CD4-positive, alpha-beta T cell treated with Interleukin-2 at 100 ng/mL for 4 hours (primary cell): ENCODE measurements at places on chromosomes 1 and 21.

- DNase-seq: peak; percentile 42
Observed at GRCh38 chr1:226424221-226425003, 16.5 kb upstream of the PARP1 start.

GRCh38 chr1:162191396-162192305 is 122.2 kb downstream of the NOS1AP start:
- DNase-seq: no peak

DNA sequence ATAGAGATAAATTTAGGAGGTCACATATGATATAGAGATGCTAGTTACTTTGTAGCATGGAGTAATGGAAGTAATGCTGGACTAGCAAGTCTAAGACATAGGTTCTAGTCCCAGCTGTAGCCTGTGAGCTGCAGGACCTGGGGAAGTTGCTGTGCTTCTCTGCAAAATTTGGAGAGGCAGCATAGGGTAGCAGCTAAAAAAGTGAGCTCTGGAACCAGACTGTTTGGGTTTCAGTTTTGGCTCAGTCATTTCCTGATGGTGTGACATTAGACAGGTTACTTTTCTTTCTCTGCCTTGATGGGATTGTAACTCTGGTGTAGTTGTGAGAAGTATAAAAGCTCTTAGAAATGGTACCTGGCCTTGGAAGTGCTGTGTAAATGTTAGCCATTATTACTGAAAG is 3.3 kb downstream of the METTL13 start:
- DNase-seq: no peak

DNA sequence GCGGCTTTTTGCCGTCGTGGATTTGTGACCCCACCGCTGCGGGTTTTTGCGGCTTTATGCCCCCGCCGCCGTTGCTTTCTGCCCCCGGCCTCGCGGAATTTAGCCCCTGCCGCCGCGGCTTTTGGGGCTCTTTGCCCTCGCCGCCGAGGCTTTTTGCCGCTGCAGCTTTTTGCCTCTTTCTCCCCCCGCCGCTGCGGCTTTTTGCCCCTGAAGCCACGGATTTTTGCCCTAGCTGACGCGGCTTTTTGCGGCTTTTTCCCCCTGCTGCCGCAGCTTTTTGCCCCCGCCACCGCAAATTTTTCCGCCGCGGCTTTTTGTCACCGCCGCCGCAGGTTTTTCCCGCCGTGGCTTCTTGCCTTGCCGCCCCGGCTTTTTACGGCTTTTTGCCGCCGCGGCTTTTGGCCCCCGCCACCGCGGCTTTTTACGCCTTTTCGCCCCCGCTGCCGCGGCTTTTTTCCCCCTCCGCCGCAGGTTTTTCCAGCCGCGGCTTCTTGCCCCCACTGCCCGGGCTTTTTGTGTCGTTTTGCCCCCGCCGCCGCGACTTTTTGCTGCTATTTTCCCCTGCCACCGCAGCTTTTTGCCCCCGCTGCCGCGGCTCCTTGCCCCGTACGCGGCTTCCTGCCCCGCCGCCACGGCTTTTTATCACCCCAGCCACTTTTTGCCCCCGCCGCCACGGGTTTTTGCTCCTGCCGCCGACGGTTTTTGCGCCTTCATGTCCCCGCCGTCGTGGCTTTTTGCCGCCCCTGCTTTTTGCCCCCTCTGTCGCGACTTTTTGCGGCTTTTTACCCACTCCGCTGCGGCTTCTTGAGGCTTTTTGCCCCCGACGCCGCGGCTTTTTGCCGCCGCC is 3933.6 kb downstream of the SRGAP2C start:
- DNase-seq: no peak

DNA sequence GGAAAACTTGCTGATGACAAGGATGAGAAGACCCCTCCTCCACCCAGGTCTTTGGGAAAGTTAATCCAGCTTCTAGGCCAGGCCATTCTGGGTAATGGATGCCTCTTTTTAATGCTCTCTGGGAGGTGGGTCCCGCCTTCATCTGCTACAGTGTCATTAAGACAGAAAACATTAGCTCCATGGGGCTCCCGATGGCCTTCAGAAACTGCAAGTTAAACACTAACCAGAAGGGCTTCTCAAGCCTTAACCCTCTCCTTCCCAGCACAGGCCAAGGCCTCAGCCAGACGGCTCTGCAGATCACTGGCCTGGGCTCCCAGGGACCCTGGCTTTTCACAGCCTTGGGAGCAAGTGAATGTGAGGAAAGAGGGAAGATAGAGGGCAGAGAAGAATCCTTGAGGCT is 364.9 kb downstream of the MATN1 start:
- no peak for DNase-seq

GRCh38 chr1:210557426-210558077 is 228.8 kb downstream of the HHAT start:
- no peak for DNase-seq

DNA sequence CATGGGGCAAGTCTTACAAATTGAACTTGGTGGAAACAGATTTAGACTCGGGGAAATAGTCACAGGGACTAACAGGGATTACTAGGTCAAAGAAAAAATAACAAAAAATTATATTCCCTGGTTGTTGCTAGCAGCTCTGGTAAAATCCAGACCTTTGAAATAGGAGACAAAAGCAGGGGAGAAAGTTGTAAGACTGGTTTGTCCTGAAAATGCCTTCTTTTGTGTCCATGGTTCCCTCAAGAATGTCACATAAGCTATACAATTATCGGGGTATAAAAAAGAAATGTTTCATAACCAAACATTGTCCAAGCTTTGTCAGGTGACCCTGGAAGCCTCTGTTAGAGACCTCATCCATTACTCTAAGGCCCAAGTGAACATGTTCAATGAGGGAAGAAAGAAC is 33.1 kb downstream of the KIAA0319L start:
- DNase-seq: no peak

DNA sequence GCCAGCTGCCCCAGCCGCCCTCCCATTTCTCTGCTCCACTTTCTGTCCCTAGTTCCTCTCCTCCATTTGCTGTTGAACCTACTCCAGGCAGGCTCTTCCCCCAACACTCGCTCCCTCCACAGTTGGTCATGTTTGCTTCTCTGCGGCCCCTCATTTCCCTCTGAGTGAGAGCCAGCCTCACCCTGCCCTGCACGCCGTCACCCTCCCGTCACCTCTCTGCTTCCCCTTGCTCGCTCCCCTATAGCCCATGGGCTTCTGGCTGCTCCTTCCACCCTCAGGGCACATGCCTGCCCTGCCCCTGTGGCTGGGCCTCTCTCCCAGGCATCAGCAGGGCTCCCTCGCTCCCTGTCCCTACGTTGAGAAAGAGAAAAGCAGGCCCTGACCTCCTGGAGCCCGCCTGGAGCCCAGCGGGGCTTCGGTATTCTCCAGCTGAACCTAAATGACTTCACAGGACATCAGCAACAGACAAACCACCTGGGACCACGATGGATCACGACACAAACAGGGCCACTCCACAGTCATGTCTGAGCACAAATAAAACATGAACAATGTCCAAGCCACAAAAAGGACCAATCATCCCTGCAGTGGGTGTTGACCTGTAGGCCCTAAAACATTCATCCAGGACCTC is 13.3 kb upstream of the THEMIS2 start:
- DNase-seq: no peak

DNA sequence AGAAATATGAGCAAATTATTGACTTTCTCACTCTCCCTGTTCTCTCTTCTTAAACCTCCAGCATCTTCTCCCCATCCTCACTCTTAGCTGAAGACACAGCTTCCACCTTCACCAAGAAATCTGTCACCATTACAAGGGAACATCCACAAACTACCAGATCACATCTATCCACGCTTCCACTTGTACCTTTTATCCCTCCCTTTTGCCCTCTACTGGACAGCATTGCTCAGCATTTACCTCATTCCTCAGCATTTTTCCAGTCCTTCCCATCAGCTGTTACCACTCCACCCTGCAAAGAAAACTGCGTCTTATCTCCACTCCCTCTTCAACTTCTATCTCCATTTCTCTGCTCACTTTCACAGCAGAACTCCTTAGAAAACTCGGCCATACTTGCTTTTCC is 42.6 kb downstream of the KCNJ6 start:
- no peak for DNase-seq

DNA sequence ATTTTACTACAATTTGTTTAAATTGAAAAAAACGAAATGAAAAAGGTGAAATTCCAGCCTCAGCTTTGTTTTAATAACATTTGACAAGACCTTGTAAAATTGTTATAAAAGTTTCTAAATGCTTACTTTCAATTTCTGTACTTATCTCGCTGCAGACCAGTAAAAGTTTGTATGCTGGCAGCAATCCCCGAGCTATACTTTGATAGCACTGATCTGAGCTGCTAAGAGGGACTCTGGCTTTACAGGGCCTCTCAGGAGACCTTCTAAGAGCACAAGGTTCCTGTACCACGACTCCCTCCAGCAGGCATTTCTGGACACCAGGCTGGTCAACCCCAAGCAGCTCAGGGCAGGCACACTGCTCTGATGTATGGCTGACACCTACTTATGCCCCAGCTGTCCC is 13.1 kb downstream of the STMN1 start:
- no peak for DNase-seq

DNA sequence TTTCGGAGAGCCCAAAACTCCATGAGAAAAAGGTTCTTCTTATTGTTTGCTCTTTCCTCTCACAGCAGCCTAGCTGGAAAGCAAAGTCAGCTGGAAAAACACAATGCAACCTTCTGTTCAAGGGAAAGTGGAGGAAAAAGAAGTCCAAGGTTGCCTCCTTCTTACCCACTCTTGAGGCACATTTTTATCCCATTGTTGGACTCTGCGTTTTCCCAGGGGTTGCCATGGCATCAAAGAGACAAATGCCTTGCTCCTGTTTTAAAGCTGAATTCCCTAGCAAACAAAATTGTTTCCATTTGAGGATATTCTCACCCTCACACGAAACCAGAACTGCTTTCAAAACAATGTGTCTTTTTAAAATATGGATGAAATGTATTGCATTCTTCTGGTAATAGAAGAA is 45.1 kb upstream of the PALMD start:
- DNase-seq: no peak

- DNase-seq: no peak
Observed at GRCh38 chr1:15731735-15732685, 4.0 kb upstream of the SLC25A34 start.

DNA sequence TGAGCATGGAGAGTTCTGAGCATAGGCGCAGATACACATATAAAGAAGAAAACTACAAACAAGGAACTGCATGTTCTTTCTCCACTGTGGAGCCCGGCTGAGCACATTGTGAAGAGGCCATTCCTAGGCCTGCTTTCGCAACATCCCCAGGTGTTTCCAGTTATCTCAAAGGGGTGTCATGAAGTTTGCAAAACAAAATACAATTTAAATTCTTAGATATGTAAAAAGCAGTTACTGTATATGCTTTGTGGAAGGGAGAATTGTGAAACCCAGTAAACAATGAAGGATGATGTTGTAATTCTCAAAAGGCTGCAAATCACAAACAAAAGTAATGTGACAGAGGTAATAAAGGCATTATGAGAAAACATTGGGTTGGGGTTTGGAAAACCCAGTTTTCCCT is 98.6 kb upstream of the ZNF644 start:
- no peak for DNase-seq
